NCI-H460 (cell line): ENCODE measurements at places on chromosomes 13 and 19.

DNA sequence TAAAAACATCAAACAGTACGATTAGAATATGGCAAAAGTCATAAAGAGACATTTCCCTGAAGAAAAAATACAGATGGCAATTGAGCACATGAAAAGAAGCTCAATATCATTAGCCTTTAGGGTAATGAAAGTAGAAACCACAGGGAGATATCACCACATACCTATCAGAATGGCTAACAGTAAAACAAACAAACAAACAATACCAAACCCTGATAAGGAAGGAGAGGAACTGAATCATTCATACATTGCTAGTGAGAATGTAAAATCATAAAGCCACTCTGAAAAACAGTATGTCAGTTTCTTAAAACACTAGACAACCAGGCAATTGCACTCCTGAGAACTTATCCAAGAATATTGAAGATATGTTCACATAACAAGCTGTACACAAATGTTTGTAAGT is 1342.5 kb upstream of the SLC10A2 start:
- no peak for DNase-seq

DNA sequence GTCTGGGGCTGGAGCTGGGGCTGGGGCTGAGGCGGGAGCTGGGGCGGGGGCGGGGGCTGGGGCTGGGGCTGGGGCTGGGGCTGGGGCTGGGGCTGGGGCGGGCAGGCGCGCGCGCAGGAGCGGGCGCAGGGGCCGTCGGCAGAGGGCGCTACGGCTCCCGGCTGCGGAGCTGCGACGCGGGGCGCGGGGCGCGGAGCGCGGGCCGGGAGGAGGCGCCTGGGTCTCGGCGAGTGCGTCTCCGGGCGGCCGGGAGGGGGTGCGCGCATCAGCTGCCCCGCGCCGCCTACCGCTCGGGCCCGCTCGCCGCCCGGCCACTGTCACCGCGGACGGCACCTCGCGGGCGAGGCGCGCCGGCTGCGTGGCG is 422 bp upstream of the MTUS2 start:
- DNase-seq, result peak; percentile 40

DNA sequence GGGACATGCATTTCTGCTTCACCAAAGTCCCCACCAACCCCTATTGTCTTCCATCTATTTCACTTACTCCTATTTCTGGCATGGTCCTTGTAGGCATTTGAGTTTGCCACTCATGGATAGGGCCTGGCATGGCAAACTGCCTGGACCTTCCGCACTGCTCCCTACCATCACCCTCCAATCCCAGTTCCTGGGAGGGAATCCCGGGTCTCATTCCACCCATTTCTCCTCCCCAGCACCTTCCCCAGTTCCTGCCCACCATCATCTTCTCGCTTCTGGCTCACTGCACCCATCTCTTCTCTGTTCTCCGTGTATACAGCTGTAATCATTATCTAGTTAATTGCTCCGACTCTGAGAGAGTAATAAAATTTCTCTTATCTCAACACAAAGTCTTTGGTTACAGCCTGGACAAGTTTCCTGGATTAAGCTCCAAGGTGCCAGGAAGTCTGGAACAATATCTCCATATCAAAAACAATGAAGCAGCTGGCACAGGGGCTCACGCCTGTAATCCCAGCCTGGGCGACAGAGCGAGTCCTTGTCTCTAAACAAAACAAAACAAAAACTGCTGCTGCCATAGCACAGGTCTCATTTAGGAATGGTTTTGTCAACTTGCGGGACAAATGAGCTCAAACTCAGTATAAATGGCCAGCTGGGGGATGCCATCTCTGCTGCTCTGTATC is 17.0 kb upstream of the COX7A1 start:
- DNase-seq, result no peak

GRCh38 chr13:32528358-32528757 is 10.2 kb downstream of the N4BP2L2 start:
- DNase-seq, result no peak
